NCI-H774 (cell line): ENCODE measurements at places on chromosomes 6 and 20.

- DNase-seq: no peak
These were observed 33.1 kb downstream of the DTD1 start for GRCh38 chr20:18621004-18621403.

DNA sequence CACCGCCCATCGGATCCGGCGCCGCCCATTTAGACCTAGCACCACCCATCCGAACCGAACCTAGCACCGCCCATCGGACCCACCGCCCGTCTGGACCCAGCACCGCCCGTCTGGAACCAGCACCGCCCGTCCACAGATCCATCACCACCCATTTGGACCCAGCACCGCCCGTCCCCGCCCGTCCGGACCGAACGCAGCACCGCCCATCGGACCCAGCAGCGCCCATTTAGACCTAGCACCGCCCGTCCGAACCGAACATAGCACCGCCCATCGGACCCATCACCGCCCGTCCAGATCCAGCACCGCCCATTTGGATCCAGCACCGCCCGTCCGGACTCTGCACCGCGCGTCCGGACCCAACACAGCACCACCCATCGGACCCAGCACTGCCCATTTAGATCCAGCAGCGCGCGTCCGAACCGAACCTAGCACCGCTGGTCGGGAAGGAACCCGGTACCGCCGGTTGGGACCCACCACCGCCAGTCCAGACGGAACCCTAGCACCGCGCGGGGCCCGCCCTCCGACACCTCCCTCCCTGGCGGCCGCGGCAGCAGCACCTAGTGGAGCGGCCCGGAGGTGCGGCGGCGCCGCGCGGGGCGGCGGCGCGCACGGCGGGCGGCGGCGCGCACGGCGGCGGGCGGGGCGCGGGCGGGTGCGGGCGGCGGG is 348 bp upstream of the AFDN start:
- DNase-seq: peak; percentile 84

DNA sequence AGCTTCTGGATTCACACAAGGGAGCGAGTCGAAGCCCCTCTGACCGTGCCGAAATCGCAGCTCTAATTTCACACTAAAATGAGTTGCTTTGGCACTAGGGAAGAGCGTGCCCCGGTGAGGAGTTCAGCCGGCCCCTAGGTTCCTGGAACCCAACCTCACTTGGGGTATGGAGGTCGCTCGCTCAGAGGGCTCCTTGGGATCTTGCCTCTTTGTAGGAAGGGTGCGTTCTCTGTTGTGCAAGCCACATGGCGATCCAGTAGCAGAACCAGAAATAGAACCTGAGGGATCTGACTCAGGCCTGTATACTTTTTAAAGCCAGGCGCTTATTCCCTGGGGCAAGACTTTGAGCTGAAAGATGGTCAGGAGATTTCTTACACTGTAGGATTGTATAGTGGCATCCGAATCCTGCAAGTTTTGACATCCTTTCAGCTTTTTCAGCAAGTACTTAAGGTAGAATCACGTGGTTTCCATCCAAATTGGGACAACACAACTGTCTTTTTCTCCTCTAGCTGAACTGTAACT is 861 bp upstream of the RALGAPA2 start:
- no peak for DNase-seq

DNA sequence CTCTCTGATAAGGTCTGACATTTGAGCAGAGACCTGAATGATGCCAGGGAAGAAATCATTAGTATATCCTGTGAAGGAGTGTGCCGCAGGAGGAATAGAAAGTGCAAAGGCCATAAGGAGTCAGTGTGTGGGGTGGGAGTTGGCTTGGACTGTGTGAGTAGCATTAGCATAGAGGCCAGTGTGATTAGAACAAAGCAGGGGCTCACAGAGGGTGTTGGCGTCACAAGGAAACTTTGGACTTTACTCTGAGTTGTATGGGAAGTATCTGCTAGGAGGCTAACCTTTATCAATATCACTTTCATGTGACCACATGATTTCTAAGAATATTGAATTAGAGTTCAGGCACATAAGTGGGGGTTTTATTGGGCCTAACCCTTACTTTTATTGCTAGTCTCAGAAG is 12.1 kb downstream of the TMEM200A start:
- no peak for DNase-seq

DNA sequence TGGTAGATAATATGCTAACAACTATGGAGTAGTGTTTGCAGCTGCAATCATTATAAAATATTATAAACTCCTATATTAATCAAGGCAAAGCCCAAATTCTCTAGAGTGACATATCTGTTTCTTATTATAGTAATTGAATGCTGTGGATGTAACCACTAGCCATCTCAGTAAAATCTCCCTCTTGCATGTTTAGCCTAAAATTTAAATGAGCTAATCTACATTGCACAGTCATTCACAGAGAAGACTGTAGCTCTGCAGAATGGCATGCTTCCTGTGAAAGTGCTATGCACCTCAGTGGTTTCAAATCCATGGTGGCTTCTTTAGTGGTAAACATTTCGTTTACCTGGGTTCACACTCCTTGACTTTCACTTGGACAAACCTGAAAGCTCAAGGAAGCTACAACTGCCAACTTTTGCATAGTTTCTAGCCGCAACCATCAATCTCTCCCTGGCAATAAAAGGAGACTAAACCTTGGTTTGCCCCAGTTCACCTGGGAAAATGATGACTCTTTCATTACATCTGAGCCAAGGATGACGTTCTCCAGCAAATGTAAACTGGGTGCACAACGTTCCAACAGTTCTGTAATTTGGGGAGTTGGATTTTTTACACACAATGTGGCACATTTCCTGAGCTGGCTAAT is 47.2 kb downstream of the FILIP1 start:
- no peak for DNase-seq

- DNase-seq: peak; percentile 31
These were observed 42.4 kb downstream of the SLC2A10 start for GRCh38 chr20:46751856-46752255.

GRCh38 chr6:1536526-1537429 is 72.9 kb upstream of the FOXC1 start:
- no peak for DNase-seq

GRCh38 chr6:7311917-7312615 is 933 bp downstream of the SSR1 start:
- no peak for DNase-seq

DNA sequence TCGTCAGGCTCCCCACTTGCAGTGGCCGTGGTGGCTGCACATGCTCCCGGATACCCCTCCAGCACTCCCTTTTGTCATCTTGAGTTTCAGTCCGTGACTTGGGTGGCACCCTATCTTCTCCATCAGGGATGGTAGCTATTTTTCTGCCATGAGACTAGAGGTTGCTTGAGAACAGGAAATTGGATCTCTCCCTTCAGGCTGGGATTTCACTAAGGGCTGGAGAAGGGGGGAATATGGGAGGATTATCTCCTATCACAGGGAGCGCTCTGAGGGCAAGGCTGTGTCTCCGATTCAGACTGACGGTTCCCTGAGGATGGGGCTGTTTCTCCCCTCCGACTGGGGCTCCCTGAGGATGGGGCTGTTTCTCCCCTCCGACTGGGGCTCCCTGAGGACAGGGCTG is 123.1 kb downstream of the MRPL14 start:
- DNase-seq: no peak

DNA sequence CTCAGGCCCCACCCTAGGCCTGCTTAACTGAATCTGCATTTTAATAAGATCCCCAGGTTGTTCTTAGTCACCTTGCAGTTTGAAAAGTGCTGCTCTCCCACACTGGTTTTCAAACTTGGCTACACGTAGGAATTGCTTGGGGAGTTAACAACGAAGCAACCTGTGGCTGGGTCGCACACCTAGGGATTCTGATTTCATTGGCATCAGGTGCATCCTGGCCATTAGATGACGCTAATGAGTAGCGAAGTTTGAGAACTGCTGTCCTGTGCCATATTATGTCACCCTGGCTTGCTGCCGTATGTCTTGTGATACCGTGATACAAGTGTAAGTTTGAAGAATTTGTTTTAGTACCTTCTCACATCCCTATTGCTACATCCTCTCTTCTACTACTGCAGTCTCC is 28.2 kb upstream of the FUCA2 start:
- no peak for DNase-seq

- DNase-seq: no peak
These were observed 43.0 kb upstream of the PKHD1 start for GRCh38 chr6:52130440-52130839.

GRCh38 chr6:14743474-14744211 is 502.2 kb upstream of the JARID2 start:
- no peak for DNase-seq

DNA sequence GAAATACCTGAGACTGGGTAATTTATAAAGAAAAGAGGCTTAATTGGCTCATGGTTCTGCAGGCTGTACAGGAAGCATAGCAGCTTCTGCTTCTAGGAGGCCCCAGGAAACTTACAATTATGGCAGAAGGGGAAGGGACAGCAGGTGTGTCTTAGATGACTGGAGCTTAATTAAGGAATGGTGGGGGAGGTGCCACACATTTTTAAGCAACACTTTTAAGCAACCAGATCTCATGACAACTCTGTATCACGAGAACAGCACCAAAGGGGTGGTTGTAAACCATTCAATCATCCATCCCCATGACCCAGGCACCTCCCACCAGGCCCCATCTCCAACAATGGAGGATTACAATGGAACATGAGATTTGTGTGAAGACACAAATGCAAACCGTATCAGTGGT is 26.9 kb downstream of the FIG4 start:
- DNase-seq: no peak

DNA sequence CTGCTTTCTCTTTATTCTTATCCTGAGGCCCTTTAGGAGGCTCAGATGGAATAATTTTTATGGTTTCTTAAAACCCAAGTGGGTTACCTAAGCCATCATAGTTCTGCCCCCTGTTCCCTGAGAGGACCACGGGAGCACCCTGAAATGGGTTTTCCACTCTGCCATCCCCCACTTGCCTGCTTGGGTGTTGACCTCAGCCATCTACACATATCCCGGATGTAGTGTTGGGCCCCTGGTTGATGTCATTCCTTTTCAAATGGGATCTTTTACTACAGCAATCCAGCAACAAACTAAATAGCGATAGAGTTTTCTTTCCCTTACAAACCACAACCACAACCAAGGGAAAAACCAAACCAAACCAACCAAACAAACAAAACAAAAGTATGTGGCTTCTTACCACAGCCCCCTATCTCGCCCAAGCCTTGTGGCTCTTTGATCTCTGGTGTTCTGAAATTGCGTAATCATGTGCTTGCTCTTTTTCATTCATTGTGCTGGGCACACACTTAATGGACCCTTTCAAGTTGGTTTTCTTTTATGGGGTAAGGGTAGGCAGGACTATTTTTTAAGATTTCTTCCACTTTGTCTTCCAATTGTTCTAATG is 154.9 kb downstream of the ESR1 start:
- no peak for DNase-seq

DNA sequence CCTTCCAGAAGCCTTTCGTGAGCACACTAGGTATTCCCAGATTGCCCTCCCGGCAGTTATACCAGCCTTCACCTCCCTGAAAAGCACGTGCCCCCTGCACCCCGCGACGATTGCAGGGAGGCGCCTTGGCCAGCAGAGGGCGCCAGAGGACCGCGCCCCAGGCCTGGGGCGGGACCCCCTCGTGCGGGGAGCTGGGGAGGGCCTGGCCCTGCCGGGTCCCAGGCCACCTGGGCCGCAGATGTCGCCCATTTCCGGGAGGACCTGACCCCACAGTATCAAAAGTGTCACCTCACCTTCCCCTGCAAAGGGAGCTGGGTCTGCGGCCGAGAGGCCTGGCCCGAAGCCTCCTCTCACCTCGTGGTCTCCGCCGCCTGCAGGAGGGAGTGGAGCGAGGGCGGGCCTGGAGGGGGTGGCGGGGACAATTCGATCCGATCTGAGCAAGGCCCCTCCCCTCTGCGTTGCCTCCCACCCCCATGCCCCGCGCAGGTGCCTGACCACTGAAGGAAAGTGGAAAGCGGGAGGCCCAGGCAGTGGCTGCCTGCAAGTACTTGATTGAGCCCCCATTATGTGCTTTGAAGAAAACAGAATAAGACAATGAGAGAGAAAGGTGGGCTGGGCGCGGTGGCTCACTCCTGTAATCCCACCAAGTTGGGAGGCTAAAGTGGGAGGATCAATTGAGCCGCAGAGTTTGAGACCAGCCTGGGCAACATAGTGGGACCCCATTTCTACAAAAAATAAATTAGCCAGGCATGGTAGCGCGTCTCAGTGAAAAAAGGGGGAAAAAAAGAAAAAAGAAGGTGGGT is 3.5 kb upstream of the SNAI1 start:
- DNase-seq: peak; percentile 41

DNA sequence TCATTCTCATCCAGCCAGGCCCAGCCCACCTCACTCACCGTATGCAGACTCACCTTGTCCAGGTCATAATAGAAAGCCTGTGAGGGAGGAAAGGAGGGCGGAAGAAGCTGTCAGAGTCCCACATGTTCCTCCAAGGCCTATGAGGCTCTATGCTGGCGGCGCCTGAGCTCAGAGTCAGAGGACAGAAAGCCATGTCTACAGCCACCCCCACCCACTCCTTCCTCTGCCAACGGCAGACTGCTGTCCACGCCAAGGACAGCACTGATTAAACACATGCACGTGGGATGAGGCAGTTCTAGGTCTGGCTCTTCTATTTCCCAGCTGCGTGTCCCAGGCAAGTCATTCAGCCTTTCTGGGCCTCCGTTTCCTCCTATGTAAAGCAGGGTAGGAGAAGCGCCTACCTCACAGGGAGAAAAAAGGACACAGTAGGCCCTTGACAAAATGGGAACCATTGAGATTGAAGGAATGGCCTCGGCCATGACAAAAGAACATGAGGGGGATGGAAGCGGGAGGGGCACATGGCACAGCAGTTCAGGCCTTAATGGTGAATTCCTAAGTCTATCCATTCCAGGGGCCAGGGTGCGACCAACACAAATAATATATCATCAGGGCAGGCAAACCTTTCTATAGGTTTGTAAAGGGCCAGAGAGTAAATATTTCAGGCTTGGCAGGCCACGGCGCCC is 80.1 kb downstream of the RIPOR3 start:
- no peak for DNase-seq

DNA sequence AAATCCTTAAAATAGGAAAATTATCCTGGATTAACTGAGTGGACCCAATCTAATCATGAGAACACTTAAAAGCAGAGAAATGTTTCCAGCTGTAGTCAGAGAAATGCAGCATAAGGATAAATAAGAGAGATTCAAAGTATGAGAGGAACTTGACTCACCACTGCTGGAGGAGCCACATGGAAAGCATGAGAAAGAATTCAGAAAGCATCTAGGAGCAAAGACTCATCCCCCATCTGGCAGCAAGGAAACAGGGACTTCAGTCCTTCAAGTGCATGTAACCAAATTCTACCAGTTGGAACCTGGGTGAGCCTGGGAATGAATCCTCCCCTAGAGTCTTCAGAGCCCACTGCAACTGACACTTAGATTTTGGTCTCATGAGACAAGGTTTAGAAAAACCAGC is 33.7 kb downstream of the RNF146 start:
- no peak for DNase-seq

- no peak for DNase-seq
These were observed 67.5 kb downstream of the KCNQ5 start for GRCh38 chr6:72689107-72689954.
